Neural crest cell (in vitro differentiated cells): ENCODE measurements at places on chromosomes 1 and 21. TPM values are rescaled to one million over a fixed set of nuclear protein-coding genes. Genes with fewer than 3 reads are reported as not detected.

Gene ICOSLG
- total RNA-seq: 0.07 and 0.09 TPM in 2 replicates

- DNase-seq: no peak
These were observed 23.6 kb downstream of the DIP2A start for GRCh38 chr21:46482225-46482845.

- no peak for DNase-seq
These were observed 24.2 kb downstream of the OLFML3 start for GRCh38 chr1:114003431-114003830.

DNA sequence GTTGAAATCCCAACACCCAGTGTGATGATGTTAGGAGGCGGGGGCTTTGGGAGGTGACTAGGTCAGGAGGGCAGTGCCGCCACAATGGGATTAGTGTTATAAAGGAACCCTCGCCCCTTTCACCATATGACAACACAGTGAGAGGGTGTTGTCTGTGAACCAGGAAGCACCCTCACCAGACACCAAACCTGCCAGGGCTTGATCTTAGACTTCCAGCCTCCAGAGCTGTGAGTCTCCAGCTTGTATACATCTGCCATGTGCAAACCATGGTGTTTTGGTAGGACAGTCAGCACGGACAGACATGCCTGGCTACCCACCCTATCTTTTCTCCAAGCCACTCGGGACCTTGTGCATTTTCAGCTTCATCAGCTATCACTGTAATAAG lies 4.0 kb downstream of the TRIM11 start:
- DNase-seq: no peak

DNA sequence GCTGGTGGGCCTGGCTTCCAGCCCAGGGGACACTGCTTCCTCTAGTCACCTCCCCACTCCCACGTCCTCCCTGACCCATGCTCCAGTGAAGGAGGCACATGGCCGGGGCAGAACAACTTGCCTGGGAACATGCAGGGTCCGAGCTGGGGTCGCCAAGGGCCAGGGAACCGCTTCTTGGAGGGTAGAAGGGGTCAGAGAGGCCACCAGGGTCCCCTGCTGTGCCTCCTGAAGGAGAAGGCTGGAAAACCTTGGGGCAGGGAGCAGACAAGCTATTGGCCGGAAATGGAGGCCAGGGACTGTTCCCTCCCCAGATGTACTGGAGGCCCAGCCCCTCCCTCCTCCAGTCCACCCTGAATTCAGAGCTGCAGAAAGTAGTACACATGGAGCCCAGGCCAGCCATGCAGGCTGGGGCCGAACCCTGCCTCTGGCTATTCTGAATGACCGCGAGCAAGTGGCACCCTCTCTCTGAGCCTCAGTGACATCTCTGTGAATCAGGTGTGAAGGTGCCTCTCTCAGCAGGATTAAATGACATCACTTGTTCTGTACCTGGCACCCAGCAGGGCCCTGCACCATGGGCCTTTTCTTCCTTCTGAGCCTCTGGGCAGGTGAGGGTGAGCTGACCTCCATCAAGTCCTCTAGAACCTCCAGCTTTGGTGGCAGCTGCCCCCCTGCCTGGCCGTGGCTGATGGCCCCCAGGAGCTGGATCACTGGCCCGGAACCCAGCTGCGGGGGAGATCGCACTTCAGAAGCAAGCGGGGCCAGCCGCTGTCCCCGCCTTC lies 15.7 kb downstream of the SPOCD1 start:
- no peak for DNase-seq

Gene PLA2G2F
- not detected in 2 replicates for total RNA-seq

DNA sequence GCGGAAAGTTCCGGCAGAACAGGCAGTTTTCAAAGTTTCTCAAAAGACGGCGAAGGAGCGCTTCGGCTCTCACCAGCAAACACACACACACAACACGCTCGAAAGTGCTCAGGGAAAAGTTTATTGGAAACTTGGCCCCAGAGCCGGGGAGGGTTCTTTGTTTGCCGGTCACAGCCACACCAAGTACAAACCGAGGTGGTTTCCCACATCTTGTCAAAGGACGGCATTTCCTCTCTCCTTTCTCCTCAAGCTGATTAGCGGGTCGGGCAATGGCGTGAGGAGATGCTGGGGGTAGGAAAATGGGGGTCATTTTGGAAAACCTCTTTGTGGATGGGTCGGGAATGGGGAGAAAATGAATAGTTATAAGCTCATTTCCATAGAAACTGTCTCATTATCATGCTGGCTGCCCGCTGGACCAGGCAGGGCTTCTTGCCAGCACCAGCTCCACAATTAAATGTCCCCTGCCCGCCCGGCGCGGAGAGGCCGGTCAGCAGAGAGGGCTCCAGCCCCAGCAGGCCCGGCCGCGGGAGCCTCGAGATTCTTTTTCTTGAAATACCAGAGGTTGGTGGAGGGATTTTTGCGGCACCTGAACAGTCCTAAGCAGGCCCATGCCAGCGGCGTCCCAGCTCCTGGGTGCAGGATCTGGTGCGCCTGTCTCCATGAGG lies 92.3 kb downstream of the PRDM16 start:
- DNase-seq: no peak

GRCh38 chr1:106986603-106987002 lies 69.9 kb upstream of the PRMT6 start:
- DNase-seq: no peak

- no peak for DNase-seq
These were observed 4.0 kb upstream of the ETV3 start for GRCh38 chr1:157142201-157142600.

Gene C1orf53
- total RNA-seq: 1.9 and 3.1 TPM in 2 replicates
